ENCODE measurements at places on chromosomes 2 and 18.

GRCh38 chr2:23705771-23706612 is 220.9 kb downstream of the ATAD2B start:
- no peak for DNase-seq

GRCh38 chr2:217717646-217718045 is 285.1 kb downstream of the TNS1 start:
- DNase-seq, result no peak

- no peak for DNase-seq
These were observed 203.9 kb downstream of the PRKCE start for GRCh38 chr2:45855374-45855773.

- no peak for DNase-seq
These were observed 172.2 kb upstream of the SCN7A start for GRCh38 chr2:166665991-166666940.

GRCh38 chr2:61117534-61117933 is 44.5 kb upstream of the C2orf74 start:
- no peak for DNase-seq

GRCh38 chr18:22385718-22386117 is 32.0 kb downstream of the CTAGE1 start:
- DNase-seq, result peak; percentile 13

DNA sequence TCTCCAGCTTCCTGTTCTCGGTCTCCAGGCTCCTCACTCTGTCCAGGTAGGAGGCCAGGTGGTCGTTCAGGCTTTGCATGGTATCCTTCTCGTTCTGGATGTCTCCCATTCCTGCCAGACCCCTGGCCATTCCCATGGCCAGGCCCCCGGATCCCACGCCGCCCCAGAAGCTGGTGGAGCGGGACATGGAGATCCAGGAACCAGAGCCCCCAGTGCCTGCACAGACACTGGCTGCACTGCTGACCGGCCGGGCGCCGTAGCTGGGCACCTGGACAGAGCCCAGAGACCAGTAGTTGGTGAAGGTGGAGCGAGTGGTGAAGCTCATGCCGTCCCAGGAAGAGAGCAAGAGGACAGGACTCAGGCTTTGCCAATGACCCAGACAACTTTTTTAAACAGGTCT is 129.1 kb upstream of the WDR75 start:
- DNase-seq, result no peak

GRCh38 chr18:39425172-39425850 is 1859.7 kb upstream of the CELF4 start:
- no peak for DNase-seq

DNA sequence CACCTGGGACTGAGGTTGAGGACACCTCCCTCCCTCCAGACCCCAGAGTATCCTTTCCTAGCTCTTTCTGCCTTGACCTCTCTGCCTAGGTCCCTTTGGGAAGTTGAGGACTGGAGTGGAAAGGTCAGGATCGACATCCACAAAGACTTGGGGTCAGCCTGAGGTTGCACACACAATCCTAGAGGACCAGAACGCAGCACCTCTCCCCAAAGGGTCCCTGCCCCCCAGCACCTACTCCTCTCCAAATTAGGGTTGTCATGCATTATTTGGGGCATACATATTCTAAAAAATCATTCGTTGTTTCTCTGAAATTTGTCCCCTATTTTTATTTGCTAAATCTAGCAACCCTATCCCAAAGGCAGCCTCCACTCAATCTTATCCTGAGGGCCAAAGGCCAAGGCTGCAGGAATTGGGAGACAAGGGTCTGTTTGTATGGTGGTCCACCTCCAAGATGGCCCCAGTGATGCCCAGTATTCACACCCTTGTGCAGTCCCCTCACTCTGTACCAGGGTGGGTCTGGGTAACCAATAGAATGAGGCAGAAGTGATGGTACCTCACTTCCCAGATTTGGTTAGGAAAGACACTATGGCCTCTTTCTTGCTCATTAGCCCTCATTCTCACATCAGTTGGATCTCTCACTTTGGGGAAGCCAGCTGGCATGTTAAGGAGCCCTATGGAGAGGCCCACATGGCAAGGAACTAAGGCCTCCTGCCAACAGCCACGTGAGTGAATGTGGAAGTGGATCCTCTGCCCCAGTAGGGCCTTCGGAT is 3.5 kb upstream of the CHRNG start:
- no peak for DNase-seq

- no peak for DNase-seq
These were observed 145.1 kb downstream of the B3GNT2 start for GRCh38 chr2:62340994-62341484.

GRCh38 chr2:119282146-119282995 is 58.7 kb downstream of the STEAP3 start:
- DNase-seq, result no peak

DNA sequence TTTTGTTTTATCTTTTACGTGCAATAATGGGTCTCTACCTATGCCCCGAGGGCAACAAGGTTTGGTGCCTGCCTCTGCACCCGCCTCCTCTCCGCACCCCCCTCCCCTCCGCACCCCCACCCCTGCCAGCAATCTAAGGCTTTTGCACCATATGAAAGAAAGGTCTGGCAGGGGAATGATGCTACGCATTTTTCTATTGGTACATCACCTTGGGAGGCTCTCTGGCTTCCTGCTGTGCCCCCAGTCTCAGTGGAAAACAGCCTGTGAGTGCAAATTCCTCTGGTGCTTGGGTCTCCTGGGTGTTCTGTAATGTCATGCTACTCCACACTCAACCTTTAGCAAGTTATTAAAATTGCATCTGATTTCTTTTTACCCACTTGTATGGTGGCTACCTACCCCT is 161.3 kb upstream of the SMAD7 start:
- no peak for DNase-seq

DNA sequence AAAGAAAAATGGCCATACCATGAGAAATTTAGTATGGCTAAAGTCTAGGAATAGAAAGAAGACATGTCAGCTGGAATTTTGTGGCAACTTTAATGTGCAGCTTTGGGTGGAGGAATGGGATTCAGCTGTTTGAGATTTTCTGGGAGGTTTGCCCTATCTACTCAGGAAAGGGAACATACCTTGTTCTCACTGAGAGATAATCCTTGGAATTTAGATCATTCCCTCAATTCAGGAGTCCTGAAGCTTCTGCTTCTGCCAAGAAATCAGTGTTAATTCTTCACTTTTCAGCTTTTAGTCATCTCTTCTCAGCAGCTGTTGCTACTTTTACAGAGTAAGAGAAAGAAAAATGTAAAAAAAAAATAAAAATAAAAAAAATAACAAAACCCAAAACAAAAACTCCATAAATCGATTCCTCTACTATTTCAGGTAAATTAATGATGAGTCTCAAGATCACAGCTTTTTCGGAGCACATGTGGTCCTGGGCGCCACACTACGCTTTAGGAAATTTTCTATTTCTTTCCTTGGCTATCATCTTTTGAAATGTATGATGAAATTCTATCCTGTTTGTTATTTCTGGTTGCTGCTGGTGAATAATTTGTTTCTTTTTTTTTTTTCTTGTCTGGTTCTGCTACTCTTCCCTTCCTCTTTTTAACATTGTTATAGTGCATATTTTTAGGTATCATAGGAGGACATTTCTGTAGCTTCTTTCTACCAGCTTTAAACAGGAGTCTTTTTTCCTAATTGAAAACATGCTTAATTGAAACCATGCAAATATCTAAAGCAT is 18.9 kb upstream of the BAZ2B start:
- no peak for DNase-seq

GRCh38 chr2:191226196-191226595 is 19.0 kb upstream of the MYO1B start:
- DNase-seq, result no peak

GRCh38 chr18:59539108-59539507 is 158.1 kb downstream of the CCBE1 start:
- DNase-seq, result no peak

DNA sequence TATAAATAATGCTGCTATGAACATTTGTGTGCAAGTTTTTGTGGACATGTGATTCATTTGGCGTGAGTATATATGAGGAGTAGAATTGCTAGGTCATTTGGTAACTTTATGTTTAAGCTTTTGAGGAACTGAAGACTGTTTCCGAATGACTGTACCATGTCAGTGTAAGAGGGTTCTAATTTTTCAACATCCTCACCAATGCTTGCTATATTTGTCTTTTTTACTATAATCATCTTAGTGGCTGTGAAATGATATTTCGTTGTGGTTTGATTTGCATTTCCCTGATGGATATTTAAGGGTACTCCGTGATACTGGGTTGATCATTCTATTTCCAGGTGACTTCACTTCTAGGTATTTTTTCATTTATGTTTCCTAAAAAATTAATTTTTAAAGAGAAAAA is 241.1 kb downstream of the BCL2 start:
- no peak for DNase-seq

GRCh38 chr18:10232062-10232461 is 222.4 kb upstream of the APCDD1 start:
- DNase-seq, result no peak

- DNase-seq, result no peak
These were observed 400.1 kb downstream of the PARD3B start for GRCh38 chr2:204945376-204945775.

GRCh38 chr2:26477126-26477910 is 606 bp downstream of the OTOF start:
- no peak for DNase-seq

DNA sequence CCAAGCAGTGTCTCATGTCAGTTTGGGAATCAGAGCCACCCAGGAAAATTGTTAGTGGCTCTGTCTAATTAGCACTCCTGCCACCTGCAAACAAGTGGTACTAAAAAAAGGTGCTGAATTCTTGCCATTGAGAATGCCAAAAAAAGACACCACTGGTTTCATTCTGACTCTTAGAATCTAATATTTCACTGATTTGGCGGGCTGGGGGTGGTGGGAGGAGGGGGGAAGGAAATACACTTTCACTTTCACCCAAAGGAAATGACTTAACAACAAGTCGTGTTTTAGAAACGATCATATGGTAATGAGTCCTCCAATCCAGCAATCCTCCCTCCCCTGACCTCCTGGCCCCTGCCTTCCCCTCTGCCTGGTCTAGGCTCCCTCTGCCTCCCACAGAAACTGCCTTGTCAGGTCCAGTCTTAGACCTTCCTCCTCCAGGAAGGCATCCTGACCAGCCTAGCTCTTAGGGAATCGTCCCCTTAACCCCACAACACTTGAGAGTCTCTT is 4.4 kb upstream of the KLHL29 start:
- DNase-seq, result peak; percentile 38

GRCh38 chr18:47387864-47388263 is 136.4 kb upstream of the SKOR2 start:
- no peak for DNase-seq

DNA sequence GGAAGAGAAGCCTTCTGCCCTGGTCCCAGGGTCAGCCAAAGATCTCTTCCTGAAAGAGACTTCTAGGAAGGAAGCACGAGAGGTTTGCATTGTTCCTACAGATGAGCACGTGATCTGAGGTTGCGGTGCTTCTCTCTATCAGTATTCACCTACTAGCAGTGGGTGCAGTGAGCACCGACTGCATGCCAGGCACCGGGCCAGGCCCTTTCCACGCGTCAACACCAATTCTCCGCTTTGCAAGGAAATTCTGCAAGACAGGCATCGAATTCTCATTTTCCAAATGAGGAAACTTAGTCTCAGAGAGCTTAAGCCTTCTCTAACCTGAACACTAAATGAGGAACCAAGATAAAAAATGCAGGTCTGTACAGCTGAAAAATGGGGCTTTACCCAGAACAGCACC is 151.5 kb upstream of the MYCN start:
- DNase-seq, result no peak

- no peak for DNase-seq
These were observed 533.9 kb upstream of the CRIM1 start for GRCh38 chr2:35821675-35822074.

DNA sequence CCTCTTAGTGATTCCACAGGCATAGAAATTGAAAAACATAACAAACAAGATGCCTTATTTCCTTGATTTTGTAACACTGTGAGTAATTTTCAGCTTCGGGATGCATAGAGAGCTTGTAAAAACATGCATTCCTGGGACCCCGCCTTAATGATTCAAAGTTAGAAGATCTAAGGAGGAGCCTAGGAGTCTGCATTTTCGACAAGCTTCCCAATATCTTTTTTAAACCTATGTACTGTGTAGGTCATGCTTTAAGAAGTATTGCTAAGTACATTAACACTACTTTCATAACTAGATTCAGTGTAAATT is 109.8 kb upstream of the ZNF516 start:
- no peak for DNase-seq

DNA sequence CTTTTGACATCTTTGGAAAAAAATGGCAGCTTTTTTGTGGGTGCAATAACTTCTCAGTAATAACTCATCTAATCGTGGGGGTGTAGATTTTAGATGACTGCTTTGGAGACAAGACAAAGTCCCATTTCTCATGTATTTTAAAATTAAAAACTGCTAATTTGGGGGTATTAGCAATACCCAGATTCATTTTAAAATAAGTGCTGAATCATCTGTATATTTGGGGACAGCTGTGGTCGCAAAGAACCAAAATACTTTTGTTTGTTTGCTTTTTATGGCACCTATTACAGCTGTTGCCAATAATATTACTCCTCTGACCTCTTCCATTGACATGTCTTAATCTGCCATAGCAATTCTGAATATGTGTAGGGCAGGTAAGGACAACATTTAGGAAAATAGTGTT is 45.4 kb downstream of the STAT1 start:
- no peak for DNase-seq

DNA sequence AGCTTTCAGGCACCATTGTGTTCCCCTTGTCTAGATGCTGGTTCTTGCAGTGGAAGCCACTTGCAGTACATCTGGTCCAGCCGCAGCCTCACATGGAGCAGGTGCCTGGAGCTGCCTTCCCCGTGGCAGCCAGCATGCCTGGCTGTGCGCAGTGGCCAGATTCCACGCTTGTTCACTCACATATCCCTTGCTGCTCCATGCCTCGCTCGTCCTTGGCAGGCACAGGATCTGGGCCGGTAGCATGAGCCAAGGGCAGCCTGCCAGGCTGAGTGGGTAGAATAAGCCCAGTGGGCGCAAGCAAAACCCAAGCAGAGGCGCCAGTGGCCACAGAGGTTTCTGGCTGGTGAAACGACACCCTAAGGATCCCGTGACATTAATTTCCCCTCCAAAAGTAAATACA is 20.6 kb downstream of the TMX3 start:
- DNase-seq, result no peak

DNA sequence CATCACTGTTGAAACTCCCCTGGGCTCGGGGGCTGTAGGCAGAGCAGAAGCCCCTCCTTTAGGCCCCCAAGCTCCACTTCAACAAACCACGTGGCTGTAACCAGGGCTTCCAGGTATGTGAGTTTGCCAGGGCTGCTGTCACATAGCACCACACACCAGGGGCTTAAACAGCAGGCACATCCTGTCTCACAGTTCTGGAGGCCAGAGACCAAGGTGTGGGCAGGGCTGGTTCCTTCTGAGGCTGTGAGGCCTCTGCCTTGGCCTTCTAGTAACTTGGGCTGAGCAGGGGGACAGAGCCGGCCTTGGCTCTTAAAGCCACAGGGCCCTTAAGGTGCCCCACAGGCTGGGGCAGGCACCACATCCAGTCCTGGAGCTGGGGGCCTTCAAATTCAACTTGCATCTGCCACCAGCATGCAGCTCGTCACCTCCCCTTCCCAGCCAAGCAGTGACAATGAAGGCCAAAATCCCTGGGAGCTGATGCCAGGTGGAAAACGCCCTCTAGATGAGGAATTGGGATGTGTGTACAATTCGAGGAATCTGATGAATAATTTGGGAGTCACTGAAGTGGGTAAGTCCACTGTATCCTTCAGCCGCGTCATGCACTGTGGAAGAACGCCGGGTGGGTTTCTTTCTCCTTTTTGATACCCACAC is 104.2 kb upstream of the ODC1 start:
- no peak for DNase-seq

Measured in CD4-positive, alpha-beta T cell treated with Interleukin-12 subunit alpha and Interleukin-12 subunit beta, for 1 hour (primary cell).